ENCODE measurements at places on chromosomes 2 and 18.

- H3K27ac ChIP-seq: no peak overlapping the region
- H3K4me1 ChIP-seq: no peaks in the 10 kb centered on the region
- H3K36me3 ChIP-seq: no peaks in the 10 kb centered on the region
- H3K4me3 ChIP-seq: no peak overlapping the region
- no peak for DNase-seq
Observed at GRCh38 chr18:58234359-58234741, 190.3 kb downstream of the NEDD4L start.

- no peaks in the 10 kb centered on the region for H3K4me1 ChIP-seq
- no peaks in the 10 kb centered on the region for H3K27me3 ChIP-seq
Observed at GRCh38 chr18:24160086-24160485, 21.2 kb downstream of the CABYR start.

- H3K4me3 ChIP-seq: no peak overlapping the region
- DNase-seq: no peak
- peaks cover 3% of the 10 kb centered on the region for H3K4me1 ChIP-seq
- no peaks in the 10 kb centered on the region for H3K36me3 ChIP-seq
- no peak overlapping the region for H3K27ac ChIP-seq
Observed at GRCh38 chr18:8329186-8329771, 280.0 kb upstream of the RAB12 start.

- H3K36me3 ChIP-seq: peaks cover 21% of the 10 kb centered on the region
- no peaks in the 10 kb centered on the region for H3K27me3 ChIP-seq
- DNase-seq: no peak
- no peaks in the 10 kb centered on the region for H3K4me1 ChIP-seq
Observed at GRCh38 chr2:38778687-38779082, 675 bp downstream of the GEMIN6 start.

DNA sequence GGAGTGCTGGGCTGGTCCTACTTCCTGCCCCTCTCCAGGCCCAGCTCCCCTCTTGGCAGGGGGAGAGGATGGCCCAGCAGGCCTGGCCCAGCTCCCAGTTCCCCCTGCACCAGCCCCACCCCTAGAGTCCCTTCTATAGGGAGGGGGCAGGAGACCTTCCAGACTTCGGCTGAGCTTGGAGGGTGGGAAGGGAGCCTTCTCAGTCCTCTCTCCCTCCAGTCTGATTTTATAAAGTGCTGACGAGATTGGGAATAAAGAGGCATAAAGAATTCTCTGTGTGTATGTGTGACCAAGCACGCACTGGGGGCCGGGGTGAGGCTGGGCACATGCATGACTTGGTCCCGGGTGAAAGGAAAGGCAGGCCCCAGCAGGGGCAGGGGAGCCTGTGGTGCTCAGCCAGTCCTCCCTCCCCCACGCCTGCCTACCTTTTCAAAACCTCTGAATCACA is 5.1 kb downstream of the CHPF start:
- H3K27me3 ChIP-seq: no peaks in the 10 kb centered on the region
- H3K27ac ChIP-seq: no peak overlapping the region
- H3K36me3 ChIP-seq: peaks cover 32% of the 10 kb centered on the region
- H3K4me1 ChIP-seq: peaks cover 20% of the 10 kb centered on the region
- DNase-seq: no peak
- no peak overlapping the region for H3K4me3 ChIP-seq

All from heart left ventricle (tissue), 16 donors.